Fibroblast of skin of scalp (primary cell): ENCODE measurements at places on chromosomes 13 and 19.

- no peak for DNase-seq
Measured at GRCh38 chr13:54928071-54928470, 1899.5 kb downstream of the OLFM4 start.

DNA sequence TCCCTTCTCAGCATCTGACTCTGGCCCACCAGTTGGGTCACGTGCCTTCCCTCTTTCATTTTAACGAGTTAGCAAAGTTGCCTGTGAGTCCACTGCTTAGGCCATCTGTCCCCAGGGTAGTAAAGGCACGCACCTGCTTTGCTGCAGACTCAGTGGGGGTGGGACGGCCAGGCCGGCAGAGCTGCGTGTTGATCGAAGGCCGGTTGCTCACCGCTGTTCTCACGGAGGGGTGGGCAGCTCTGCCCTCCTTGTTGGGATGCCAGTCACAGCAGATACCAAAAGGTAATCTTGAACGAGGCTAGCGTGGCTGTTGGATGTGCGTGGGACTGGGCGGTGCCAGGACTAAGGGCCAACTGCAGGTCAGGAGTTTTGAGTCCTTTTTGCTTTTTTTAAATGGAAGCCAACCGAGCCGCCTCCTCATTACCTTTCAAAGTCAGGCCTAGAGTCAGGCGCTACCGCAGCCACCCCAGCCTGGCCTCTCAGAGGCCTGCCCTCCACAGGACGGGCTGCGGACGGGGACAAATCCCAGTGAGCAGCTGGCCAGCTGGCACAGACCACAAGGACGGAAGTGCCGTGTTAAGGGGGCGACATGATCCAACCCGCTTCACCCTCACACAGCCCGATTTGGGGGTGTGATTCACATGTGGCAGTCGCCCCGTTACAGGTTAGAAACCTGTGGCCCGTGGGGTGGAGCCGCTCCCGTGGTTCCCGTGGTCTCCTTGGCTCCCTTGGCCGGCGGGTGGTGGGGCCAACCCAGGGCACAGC, 20.6 kb downstream of the ADPRHL1 start:
- DNase-seq: no peak

DNA sequence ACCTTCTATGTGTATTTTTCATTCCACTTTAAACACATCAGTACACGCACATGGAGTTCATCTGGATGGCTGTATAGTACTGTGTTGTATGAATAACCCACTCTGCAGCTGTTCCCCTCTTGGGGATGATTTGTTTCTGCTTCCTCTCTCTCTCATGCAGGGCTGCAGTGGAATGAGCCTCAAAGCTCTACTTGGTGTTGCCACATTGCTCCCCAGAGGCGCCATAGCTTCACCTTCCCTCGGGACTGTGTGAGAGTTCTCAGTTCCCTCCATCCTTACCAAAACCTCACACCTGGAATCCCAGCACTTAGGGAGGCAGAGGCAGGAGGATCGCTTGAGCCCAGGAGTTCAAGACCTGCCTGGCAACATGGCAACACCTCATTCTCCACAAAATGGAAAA, 28.4 kb upstream of the GPR183 start:
- peak; percentile 33 for DNase-seq

DNA sequence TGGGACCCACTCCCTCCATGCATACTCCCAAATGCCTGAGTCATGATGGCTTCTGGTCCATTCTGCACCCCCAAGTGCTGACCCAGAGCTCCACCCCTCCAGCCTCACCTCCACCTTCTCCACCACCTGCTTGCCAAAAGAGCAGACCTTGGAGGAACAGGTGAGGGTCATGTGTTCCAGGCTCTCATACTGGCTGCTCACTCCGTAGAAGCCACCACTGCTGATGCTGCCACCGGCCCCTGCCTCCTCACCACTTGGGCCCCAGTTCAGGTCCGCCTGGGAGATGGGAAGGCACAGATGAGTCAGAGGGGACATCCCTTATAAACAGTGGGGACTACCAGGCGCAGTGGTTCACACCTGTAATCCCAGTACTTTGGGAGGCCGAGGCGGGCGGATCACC, 7.9 kb downstream of the CD37 start:
- no peak for DNase-seq

- no peak for DNase-seq
Measured at GRCh38 chr13:110354123-110354627, 47.1 kb downstream of the COL4A2 start.

- DNase-seq: peak; percentile 5
Measured at GRCh38 chr13:41139296-41139966, 6.8 kb upstream of the KBTBD6 start.

- DNase-seq: no peak
Measured at GRCh38 chr13:86085890-86086289, 286.7 kb upstream of the SLITRK6 start.

DNA sequence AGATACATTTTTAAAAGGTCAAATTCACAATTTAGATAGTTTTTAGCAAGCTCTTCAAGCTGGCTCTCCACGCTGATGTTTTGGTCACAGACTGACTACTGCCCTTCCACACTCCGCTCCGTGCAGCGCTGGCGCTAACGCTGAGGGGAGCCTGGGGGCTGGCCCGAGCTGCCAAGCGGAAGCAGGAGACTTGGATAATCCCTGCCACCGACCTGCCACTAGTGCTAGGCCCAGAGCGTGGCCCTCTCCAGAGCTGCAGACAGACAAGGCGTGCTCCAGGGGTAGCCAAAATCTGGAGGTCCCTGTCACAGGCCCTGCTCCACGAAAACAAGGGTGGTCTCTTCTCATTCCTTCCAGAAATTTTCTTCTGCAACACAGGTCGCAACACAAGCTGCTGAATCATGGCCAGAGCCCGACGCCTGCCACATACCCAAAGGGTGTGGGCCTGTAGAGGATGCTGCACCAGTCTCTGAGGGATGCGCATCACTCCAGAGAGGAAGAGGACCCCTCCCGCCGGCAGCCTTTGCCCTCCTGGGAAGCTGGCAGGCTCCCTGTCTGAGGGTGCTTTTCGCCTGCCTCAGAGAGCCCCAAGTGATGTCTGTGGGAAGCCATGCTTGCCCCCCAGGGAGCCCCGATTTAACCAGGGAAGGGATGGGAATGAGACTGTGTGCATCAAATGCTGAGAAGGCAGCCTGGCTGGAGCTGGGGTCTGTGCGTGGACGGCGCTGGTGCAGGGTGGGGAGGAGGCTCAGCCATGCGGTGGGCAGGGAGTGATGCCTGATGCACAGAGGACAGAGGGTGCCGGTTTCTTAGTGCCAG, 21.6 kb downstream of the CAPS start:
- no peak for DNase-seq

DNA sequence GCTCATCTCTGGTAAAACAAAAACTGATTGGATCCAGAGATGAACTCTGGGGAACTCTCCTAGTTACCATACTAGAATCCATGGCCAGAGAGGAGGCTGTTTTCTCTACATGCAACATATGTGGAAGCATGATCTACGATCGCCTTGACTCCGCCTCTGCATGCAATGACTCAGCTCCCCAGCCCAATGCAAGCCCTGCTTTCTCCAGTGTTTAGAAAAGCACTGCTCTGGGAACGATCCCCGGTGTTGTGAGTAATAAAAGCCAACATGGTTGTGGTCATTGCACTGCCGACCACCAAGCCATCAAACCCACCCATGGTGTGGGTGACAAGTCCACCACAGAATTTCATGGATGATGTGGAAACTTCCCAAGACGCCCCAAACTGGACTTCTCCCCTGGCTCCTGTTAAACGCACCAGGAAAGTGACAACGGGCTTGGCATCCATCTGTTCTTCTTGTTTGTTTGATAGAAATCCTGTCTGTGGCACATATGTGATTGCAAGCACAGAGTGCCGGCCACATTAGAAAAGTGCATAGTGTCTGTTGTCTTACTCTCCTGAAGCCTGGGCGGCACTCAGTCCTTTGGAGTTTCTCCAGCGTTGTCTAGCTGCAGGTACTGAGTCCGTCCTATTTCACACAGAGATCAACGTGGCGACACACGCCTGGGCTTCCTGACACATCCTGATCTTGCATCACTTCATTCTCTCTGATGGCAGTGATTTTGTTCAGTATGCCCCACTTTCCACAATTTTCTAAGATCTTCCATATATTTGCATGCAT, 36.4 kb upstream of the VSTM2B start:
- DNase-seq: no peak

- peak; percentile 2 for DNase-seq
Measured at GRCh38 chr13:38008636-38009035, 139.1 kb upstream of the TRPC4 start.

DNA sequence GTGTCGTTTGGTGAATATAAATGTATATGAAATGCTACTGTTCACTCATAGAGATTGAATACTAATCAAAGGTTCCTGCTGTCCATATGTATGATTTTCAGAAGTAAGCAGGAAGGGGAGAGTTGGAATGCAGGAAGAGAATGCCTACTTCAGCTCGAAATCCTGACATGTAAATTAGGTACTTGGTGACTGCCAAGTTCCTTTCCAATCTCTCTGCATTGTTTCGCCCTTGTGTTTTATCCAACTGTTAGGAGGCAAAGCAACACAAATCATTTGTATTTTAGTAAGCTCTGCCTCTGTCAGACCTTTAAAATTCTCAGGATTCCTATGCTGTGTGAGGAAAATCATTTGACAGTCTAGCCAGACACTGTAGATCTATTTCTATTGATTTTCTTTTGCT, 9.0 kb downstream of the STARD13 start:
- no peak for DNase-seq

GRCh38 chr19:1651568-1652291, 685 bp downstream of the TCF3 start:
- peak; percentile 36 for DNase-seq

GRCh38 chr13:112159575-112160547, 92.9 kb downstream of the SOX1 start:
- DNase-seq: no peak

- no peak for DNase-seq
Measured at GRCh38 chr13:21522130-21522529, 63.0 kb upstream of the ZDHHC20 start.

- DNase-seq: no peak
Measured at GRCh38 chr13:103356226-103356864, 290.1 kb upstream of the SLC10A2 start.
